ENCODE measurements at places on chromosomes 3 and 15. TPM values are rescaled to one million over a fixed set of nuclear protein-coding genes. Genes with fewer than 3 reads are reported as not detected.

SHC4 gene
- total RNA-seq, result not detected

IFT80 gene
- 30.8 TPM for total RNA-seq

ATP13A4 gene
- total RNA-seq, result not detected

CYP8B1 gene
- not detected for total RNA-seq

SLC22A14 gene
- total RNA-seq, result not detected

CCR8 gene
- total RNA-seq, result not detected

GOLGA6L22 gene
- not detected for total RNA-seq

PAQR5 gene
- total RNA-seq, result 8.9 TPM

GRCh38 chr15:36954486-36954885 lies 145.9 kb downstream of the MEIS2 start:
- DNase-seq, result no peak

GRCh38 chr15:74128785-74129585 lies 1.4 kb upstream of the ISLR2 start:
- no peak for DNase-seq

DNA sequence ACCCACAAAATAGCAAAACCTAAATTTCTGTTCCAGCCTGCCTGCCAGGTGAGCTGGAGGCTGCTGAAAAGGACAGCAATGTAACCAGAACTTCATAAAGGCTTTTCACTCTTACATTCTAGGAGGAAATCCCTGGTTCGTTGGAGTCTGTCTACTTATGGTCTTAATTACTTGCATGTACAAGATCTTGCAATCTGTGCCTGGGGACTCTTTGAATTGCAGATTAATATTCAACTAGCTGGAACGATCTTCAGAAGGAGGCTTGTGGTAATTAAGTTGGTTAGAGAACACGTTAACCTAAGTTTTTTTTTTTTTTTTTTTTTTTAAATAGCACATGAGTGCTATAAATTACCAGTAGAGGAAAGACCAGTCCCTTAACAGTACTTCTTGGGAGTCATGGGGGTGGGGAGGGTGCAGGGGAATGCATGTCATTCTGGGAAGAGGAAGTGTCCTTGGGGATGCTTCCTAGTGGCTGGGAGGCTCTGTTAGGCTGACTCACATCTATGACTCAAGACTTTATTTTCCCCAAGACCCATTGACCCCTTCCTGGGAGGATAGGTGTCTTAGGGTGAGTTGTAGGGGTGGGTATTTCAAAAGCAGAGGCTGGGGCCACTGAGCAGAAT lies 139.8 kb downstream of the RAB11A start:
- peak; percentile 48 for DNase-seq

GRCh38 chr15:70308011-70308734 lies 210.5 kb upstream of the TLE3 start:
- DNase-seq, result no peak

- no peak for DNase-seq
These were observed 29.6 kb upstream of the GREM1 start for GRCh38 chr15:32688151-32688639.

GRCh38 chr3:16090706-16091105 lies 83.8 kb upstream of the GALNT15 start:
- DNase-seq, result no peak

DNA sequence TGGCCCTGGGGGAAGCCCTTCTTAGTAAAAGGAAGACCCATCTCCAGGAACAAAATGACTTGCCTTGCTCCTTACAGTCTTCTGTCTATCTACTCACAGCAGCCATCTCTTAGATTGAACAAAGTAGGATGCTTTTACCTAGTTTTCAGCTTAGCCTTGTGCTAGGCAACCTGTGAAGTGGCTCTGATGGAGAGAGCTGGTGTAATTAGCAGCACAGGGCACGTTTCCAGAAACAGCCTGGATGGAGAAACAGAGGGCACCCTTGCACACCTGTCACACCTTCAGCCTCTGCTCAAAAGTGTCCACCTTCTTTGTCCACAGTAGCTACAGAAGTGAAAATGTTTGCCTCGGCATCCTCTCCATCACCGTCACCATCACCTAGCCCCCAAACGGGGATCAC lies 292.9 kb downstream of the RORA start:
- no peak for DNase-seq

Data from MG63 (cell line).